Activated CD4-positive, alpha-beta T cell treated with anti-CD3 and anti-CD28 coated beads, Interleukin-2, Interleukin-6, amounts not matched to agents 100 ng/mL and 50 ng/mL, durations not matched to agents 16 hours and 8 hours (primary cell): ENCODE measurements at places on chromosomes 11 and 22.

GRCh38 chr11:27233654-27234042 lies 129.4 kb downstream of the CCDC34 start:
- DNase-seq = no peak

DNA sequence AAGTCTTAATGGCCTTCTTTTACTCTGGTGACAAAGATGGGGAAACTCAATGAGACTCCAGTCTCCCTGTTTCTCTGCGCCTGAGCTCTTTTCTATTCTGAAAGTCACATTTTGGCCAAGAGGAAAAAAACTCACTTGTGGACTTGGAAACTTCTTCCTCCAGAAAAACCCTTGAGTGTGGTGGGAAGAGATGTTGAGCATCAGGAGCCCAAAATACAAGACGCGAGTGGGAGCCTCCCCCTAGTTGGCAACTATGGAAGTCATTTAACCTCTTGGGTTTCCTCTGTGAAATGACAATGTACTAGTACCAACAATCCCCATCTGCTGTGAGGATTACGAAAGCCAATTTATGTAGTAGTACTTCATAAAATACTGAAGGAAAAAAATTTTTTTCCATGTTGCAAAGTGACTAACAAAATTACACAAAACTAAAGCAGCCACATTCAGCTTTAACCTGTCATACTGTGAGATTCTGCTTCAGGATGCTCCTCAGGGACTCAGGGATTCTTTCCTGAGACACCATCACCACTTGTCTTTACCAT lies 524 bp upstream of the SLC25A17 start:
- DNase-seq = peak; percentile 15

DNA sequence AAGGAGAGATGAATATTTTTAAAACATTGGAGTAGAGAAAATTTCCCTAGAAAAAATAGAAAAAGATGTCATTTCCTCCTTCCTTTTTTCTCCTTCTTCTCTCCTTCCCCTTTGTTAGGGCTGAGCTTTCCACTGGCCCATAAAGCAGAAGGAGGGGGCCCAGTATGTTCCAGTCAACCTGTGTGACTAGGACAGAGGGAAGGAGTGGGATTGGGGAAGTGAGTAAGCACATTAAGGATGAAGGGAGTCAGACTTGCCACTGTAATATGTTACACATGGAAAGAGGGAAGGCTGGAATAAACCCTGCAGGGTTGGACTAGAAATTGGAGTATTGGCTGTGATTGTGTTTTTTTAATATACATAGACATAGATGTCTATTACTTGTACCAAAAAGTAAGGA lies 20.1 kb upstream of the SPINDOC start:
- no peak for DNase-seq

- no peak for DNase-seq
These were observed 156.9 kb upstream of the SNX19 start for GRCh38 chr11:131073167-131073566.

GRCh38 chr11:72974487-72975205 lies 160.4 kb downstream of the ATG16L2 start:
- DNase-seq = no peak

DNA sequence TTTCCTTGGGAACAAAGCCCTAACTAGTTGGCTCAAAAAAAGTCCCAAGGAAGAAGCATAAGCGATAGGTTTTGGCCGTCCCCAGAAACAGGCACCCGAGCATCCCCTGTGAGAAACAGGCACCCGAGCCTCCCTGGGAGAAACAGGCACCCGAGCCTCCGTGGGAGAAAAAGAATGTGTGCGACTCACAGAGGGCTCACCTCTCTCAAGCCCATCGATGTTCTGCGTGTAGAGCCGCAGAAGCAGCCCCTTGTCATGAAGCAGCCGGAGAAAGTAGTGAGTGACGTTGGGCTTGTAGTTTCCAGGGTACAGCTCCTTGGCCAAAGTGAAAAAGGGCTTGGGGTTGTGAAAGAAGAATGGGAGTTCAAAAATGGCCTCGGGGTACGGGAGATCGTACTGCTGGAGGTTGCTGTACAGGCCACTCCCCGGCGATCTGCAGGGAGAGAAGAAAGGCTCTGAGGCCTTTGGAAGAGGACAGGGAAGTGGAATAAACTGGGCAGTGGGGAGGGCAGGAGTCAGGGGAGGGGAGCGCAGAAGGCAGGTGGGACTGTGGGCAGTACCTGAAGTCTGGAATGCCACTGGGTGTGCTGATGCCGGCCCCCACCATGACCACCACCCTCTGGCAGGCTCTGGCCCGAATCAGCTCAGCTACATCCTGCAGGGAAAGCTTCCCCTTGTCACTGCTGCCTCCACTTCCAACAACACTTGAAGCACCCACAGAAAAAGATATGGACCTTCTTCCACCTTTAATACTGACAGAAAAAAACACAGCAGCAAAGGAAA lies 3.2 kb downstream of the SIRT3 start:
- no peak for DNase-seq

GRCh38 chr11:43486141-43486540 lies 127.4 kb downstream of the TTC17 start:
- DNase-seq = no peak

- no peak for DNase-seq
These were observed 26.6 kb downstream of the A4GALT start for GRCh38 chr22:42693763-42694683.

DNA sequence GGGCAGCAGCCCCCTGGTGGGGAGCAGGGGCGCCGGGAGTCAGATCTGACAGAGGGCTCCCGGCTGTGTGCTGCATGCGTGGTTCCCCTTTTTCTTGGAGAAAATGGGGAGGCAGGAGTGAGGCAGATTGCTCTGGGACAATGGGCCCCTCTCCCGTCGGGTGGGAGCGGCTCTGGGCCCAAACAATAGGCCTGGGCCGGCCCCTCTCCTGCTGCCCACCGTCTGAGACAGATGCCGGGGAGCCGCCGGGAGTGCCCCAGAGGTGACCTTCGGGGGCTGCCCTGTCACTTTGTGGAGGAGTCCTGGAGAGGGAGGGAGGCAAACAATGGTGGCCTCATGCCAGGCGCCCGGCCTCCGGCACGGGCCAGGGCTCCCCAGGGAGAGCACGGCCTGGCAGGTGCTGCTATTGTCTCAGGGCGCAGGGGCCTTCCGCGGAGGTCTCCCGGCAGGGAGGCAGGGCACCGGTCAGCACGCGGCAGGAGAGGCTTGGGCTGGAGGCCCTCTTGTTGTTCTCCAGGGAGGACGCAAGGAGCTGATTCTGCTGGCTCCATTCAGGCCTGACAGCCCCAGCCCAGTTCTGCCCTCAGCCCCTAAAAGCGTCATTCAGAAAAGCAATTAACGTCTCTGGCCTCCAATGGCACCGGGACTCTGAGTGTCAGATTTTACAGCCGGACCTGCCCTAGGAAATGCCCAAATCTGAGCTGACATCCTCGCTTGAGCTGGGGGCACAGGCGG lies 44.8 kb downstream of the SMIM38 start:
- DNase-seq = no peak

DNA sequence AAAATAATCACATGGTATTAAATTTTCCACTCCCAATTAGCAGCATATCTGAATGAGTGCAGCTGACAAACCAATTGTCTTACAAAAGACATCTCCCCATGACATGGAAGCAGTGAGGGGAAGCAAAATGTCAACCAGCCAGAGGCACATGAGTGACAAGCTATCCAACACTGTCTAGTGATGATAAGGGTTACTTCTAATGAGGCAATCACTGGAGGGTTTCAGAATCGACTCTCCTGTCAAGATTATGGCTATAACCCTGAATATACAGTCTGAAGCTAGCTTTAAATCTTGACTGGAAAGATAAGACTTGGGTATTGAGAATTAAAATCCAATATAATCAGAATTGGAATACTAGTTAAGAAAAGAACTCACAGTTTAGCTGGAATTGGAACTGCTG lies 50.3 kb downstream of the AMBRA1 start:
- DNase-seq = no peak

- peak; percentile 45 for DNase-seq
These were observed 38.2 kb upstream of the LYVE1 start for GRCh38 chr11:10606536-10607208.

DNA sequence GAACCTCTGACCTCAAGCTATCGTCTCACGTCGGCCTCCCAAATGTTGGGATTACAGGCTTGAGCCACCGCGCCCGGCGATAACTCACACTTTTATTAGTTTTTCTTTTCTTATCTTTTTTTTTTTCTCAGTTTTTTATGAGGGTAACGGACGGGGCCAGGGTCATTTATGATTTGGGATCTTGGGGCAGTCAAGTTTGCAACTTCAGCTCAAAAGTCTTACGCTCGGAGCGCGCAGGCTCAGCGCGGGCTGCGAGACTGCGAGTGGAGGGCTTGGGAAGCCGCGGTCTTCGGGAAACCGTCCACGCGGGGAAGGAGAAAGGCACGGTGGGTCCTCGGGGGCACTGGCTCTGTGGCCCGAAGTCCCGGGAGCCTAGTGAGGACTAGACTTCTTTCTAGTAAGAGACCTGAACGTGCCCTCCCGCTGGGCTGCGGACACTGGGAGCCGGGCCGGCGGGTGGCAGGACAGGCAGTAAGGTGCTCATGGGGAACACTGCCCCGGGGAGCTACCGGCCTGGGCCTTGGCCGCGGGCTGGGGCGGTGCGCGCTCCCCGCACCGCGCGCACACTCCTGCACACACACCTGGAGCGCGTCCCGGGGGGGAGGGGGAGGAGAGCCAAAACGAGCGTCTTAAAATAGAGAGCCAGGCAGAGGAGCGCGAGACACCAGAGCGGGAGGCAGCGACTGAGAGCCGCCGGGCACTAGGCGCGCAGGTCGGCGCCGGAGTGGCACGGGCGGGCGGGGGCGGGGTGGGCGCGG lies 476 bp upstream of the BARX2 start:
- DNase-seq = peak; percentile 27

DNA sequence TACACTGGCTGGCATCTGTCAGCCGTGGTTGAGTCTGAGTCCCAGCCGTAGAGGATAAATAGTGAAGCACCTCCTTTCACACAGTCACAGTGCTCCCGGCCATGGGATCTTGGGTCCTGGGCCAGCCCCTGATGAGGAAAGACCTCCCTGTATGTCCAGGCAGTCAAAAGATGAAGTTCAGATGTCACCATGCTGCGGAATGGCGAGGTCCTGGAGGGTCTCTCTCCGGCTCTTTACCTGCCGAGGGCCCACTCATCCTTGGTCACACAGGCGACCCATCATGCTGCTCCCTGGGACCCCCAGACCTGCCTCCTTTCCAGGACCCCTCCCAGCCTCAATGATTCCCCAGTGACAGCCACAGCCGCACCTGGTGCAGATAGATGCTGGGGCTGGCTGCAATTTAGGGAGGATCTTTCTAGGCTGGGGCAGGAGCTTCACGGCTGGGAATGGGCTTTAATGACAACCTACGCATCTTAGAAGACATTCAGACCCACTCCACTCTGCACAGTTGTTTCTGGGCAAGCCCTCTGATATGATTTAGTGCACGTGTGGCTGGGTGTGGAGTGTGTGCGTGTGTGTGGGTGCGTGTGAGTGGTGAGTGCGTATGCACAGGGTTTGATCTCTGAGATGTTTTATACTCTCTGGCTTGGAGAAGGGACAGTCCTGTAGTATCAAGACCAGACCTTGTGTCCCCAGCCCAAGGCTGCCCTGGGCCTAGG lies 79.7 kb downstream of the FBLN1 start:
- no peak for DNase-seq

GRCh38 chr11:34261820-34262219 lies 96.0 kb downstream of the ABTB2 start:
- DNase-seq = no peak

DNA sequence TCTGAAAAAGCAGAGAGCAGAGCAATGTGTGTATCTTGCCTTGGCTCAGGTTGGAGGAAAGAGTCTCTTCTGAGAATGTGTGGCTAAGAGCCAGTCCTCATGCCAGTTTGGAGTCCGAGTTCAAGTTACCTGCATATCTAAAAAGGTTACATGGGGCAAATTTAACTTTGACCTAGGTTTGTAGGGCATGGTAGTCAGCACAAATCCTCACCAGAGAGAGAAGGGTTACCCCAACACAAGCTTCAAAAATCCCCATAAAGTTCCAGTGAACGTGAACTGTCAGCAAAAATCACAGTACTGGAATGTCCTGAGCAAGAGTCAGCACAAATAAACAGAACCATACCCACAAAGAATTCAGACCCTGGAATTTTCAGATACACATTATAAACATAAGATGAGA lies 13.8 kb downstream of the SDHD start:
- no peak for DNase-seq

DNA sequence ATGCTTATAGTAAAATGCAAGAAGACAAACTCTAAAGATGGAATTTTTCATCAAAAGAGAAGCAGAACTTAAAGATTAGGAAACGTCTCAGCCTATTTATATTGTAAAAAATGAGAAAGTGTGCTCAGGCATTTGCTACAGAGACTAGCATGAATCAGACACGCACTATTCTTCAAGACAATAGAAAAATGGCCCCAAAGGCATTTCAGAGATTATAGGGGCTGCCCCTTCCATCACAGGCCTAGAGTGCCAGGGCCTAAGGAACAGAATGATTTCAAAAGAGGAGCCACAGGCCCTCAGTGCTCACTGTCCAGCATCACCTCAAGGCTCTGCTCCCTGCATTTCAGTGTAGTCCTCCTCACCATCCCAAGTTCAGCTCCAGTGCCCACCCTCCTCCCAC lies 27.5 kb downstream of the TNKS1BP1 start:
- no peak for DNase-seq

- peak; percentile 57 for DNase-seq
These were observed 1.2 kb upstream of the TMEM45B start for GRCh38 chr11:129814244-129815014.

- no peak for DNase-seq
These were observed at the start of gene WNT7B for GRCh38 chr22:45977003-45977411. WNT7B (minus strand) TSS chr22:45977162; CDS start chr22:45976754, 408 bp downstream.
